ENCODE measurements at places on chromosomes 1 and 21.
A peak's percentile ranks its signal among the peaks of the same experiment; 100 is the strongest.

GRCh38 chr1:182279724-182280503 lies 111.7 kb downstream of the GLUL start:
- peak; percentile 81 for DNase-seq

GRCh38 chr1:47792779-47793178 lies 204.4 kb downstream of the TRABD2B start:
- DNase-seq: no peak

DNA sequence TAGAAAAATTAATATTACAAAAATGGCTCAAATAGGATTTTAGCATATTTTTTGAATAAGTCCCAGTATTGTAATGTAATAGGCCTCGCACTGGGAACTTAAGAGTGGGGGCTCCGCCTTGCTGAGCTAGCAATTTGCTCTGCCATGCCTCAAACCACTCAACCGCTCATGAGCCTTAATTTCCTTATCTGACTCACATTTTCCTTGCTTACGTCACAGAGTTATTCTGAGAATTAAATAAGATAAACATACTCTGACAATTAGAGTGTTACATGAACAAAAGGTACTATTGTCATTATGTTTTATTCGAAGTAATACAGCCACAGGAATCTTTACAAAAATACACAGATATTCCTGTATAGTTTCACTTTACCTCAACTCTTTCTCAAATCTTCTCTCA lies 108.1 kb downstream of the SLC44A5 start:
- no peak for DNase-seq

DNA sequence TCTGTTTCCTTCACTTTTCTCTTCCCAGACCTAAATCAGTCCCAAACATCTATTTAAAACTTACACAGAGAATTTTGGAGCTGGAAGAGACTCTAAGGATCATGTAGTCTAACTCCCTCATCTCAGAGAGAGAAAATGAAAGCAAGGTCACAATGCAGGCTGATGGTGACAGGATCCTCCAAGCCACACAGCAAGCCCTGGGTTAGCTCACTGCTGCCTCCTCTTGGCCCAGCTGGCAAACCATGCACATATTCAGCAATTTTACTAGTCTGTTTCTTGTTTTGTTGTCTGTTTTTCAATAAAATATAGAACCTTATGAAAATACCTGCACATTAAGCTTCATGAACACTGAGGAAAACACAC lies 27.7 kb upstream of the LY9 start:
- DNase-seq: no peak

DNA sequence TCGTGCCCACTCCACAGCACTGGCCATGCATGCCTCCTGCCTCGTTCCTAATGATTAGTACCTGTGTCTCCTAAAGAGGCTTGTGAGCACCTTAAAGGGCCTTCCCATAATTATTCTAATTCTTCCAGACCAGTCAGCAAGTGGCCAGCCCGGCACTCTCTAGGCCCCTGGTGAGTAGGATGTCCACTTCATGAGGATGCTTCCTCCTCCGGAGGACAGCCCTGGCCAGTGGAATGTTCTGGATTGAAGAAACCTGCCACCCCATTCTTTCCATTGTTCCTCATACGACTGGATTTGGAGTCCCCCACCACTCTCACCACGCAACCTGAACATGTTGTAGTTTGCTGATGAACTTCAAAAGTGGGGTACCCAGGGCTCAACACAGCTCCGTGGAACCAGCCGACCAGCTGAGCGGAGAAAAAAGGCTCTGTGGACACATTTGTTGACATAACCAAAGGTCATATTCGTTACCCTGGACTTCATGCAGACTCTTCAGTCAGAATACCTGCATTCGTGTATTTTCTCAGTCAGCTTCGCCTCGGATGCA lies 46.7 kb upstream of the LBR start:
- no peak for DNase-seq

DNA sequence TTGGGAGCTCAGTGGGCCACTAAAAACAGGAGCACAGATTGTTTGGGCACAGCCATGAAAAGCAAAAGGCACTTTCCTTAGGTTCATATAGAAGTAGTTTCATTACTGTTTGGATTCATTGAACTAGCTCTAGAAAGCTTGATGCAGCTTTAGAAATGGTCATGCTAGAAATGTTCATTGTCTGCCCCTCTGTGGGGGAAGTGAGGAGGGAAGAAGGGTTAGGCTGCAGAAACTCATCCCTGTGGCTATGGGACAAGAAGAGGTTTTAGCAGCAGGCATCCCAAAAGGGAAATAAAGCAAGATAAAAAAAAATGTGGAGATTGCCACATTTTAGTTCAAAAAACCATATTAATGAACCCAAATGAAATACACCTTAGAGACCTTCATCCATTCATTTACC lies 359.6 kb upstream of the PTBP2 start:
- no peak for DNase-seq

DNA sequence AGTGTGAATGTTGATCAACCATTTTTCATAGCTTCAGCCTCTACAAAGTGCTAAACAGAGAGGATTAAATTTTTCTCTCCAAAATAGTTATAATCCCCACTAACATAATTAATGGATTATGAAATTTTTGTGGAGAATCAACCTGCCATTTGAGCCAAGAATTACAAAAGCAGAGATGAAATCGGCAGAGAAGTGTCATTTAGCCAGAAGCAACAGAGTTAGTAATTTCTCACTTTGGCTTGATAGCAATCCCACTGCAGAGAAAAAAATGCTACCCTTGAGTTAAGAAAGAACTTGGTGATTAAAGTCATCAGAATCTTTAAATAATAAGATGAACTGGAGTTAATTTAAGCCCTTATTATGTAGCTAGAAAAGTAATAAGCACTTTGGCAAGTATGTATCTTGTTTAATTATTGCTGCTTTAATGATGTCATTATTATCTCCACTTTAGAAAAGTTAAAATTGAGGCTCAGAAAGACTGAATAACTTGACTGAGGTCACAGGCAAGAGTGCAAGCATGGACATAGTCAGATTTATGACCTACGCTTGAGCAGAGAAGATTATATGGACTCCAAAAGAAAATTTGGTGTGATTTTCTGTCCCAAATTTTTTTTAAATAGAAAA lies 37.3 kb downstream of the RGS4 start:
- DNase-seq: no peak

GRCh38 chr1:34380526-34381124 lies 203.9 kb downstream of the C1orf94 start:
- DNase-seq: no peak

- no peak for DNase-seq
These were observed 27.4 kb downstream of the LAMB3 start for GRCh38 chr1:209624558-209625549.

- peak; percentile 78 for DNase-seq
These were observed 3.6 kb upstream of the MXRA8 start for GRCh38 chr1:1361982-1362423.

DNA sequence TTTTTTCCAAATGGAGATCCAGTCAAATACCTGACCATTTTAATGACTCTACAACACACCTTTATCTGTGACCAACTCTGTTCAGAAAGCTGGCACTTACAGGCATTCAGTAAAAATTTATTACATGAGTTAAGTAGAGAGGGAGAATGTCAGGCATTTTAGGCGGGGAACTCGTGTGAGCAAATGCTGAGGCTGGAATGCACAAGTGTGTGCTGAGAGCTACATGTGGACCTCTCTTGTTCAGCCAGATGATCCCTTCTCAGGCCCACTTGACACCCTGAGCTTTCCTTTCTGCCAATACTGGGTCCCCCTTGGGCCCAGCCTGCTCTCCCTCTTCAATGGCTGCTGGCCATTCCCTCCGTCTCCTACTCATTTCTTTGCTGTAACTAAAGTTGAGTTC lies 11.7 kb downstream of the PPIH start:
- no peak for DNase-seq

DNA sequence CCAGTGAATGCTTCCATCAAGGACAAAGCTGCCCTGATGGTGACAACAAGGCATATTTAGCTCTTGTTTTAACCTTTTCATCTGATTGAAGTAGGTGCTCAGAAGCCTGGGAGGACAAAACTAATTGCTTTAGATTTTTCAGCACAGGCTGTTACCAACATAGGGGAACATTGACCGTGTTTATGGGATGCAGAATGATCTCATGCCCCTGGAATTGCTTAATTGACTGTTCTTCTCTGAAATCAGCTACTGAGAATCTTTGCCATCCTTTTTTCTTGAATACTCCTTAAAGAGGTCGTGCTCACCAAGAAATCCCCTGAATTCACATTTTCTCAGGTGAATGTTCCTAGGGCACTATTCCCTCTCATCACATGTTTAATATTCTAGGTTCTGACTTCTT lies 95.9 kb upstream of the CCDC190 start:
- no peak for DNase-seq

DNA sequence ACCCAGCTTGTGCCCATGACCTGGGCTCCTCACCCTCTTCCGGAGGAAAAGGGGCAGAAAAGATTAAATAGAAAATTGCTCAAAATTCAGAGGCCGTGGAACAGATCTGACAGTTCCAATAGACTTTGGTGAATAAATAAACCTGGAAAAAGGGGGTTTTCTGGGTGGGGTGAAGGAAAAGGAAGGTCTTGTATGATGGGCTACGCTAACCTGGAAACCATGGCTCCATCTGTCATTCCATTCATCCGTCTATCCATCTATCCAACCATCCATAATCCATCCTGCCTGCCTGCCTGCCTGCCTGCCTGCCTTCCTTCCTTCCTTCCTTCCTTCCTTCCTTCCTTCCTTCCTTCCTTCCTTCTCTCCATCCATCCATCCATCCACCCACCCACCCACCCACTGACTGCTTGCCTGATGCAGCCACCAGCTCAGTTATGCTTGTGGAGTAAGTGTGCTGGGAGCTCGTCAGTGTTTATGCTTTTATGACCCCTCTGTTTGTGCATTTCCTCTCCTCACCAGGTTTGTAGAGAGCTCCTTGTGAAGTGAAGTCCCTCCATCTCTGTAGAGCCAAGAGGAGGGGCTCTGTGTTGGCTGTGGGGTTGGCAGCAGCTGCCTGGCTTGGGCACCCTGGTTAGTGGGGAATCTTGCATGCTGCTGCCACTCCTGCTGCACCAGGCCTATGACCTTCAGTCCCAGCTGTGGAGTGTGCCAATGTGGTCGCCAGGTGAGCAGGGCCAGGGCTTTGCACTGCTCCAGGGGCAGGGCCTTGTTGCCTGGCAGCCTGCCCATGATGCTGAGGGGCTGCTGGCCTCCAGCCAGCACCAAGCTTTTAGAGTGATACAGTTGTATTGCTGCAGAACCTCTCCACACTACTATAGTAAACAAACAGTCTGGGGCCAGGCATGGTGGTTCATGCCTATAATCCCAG lies 16.0 kb upstream of the POU3F1 start:
- DNase-seq: no peak

- no peak for DNase-seq
These were observed 25.9 kb upstream of the IL19 start for GRCh38 chr1:206744683-206745082.

DNA sequence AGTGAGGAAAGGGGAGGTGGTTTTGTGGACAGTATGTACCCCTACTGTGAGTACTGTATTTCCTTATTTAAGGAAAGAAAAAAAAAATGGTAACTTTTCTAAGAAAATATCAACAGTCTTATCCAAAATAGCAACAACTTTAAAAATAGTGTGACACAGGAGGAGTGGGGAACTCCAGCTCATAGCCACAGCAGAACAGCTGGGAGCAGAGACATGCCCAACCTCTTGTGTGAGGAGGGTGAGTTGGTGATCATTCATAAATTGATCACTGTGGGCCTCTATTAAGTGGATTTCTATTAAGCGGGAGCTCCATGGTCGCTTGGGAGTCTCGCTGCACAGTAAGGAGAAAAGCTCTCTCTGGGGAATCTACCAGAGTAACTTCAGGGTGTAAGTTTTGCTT lies 158.8 kb upstream of the DUSP10 start:
- no peak for DNase-seq

DNA sequence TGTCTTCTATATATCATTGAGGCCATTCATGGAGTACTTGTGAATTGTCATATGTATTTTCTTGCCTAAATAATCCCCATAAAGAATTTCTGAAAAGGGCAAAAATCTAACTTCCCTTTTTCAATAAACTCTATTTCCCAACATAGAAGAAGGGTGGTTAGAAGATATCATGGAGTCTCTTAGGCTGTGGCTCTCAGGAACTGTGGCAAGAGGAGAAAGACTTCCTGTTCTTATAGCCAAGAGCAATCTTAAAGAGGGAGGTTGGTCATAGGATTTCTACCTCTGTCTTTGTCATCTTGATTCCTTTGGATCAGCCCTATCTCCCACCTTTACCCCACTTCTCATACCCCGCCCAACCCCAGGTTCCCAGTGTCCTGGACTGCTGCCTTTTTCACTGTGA lies 175.8 kb downstream of the TYW3 start:
- no peak for DNase-seq

DNA sequence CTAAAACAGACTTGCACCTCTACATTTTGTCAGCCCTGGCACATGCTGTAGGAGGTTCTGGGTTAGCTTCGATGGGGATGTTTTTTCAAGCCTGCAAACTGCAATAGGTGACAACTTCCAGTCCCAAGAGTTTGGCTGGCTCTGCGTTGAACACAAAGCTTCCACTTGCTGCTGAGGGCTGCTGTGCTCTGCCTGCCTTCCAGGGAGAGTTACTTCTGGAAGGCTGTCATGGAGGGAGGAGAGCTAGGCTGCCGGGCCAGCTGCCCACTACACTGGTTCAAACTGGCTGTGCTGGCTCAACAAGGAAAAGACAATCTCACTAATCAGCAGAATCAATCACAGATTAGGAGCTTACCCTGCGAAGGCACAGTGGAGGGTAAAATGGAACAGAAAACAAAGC lies 46.7 kb upstream of the PPP2R5A start:
- no peak for DNase-seq

DNA sequence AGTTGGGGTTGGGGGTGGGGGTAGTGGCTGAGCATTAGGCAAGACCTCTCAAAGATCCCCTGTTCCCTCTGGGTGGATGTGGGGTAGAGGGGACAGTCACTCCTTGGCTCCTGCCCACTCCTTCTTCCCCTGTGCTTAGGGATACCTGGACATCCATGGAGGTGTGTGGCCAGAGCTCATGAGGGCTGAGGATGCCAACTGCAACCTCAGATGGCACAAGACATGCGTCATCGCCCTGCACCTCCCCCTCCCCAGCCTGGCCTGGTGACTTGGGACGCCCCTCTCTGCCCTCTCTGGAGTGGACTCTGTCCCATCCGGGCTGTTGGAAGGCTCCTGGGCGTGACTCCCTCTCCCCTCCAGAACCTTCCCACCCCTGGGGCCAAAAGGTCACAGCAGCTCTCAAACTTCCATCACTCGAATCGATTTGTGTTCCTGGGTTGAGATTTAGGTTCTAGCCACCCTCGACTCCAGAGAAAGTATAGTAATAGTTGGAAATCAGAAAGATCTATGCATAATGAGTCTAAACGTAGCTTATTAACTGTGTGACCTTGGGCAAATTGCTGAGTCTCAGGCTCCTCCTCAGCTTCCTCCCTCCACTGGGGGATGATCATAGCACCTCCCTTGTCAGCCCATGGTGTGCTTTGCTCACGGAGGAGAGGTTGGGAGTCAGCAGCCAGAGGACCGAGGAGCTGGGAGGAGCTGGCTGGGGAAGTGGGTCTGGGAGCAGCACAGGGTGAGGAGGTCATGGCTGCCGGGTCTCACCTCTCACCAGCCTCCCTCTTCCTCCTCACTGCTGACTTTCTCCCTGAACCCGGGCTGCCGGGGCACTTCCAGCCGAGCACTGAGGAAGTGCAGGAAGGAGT lies 2.2 kb upstream of the PTPN7 start:
- no peak for DNase-seq

Data from sciatic nerve (tissue), 2 donors.